Left ventricle myocardium inferior (tissue), 1 donor: ENCODE measurements at places on chromosomes 1 and 21. TPM values are rescaled to one million over a fixed set of nuclear protein-coding genes. Genes with fewer than 3 reads are reported as not detected.

RNU1-4 gene
- total RNA-seq = 6,072 TPM

PTGFR gene
- 0.44 TPM for total RNA-seq

DNA sequence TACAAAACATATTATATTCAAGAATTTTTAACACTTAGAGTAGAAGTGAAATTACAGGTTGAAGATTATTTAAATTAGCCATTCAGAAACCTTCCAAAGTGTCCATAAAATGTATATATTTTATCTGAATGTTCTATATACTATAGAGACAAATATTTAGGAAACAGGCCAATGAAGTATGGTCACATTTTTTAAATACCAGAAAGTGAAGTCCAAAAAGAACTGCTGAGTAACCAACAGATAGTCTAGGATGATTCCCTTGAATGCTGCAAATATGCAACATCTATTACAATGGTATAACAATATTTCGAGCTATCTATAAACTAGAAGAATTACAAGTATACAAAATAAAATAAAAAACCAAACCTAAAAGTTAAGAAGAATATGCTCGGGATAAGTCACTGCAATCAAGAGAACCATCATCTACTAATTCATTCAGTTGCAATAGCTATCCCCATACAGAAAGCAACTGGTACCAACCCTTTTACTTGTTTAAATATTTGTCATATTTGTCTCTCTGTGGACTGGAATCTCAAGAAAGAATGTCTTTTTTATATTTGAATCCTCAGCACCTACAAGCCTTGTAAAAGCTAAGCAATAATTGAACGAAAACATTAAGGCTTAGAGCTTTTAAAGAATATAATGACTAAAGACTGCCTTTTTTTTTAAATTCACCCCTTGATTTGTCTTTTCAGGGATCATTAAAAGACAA is 8.1 kb downstream of the ODF2L start:
- H3K27ac ChIP-seq = peak overlapping the region; percentile 9
- DNase-seq = no peak
- H3K36me3 ChIP-seq = no peaks in the 10 kb centered on the region
- H3K4me1 ChIP-seq = peaks cover 18% of the 10 kb centered on the region
- no peaks in the 10 kb centered on the region for H3K27me3 ChIP-seq
- no peak overlapping the region for H3K4me3 ChIP-seq

GRCh38 chr1:57483954-57484353 is 60.1 kb upstream of the DAB1 start:
- no peak for DNase-seq
- H3K27ac ChIP-seq = no peak overlapping the region
- H3K4me3 ChIP-seq = no peak overlapping the region
- no peaks in the 10 kb centered on the region for H3K36me3 ChIP-seq

GRCh38 chr21:36471254-36471723 is 8.6 kb downstream of the CLDN14 start:
- H3K4me3 ChIP-seq = no peak overlapping the region
- no peaks in the 10 kb centered on the region for H3K4me1 ChIP-seq

- H3K36me3 ChIP-seq = peaks cover 4% of the 10 kb centered on the region
- H3K4me1 ChIP-seq = peaks cover 10% of the 10 kb centered on the region
- no peaks in the 10 kb centered on the region for H3K27me3 ChIP-seq
Measured at GRCh38 chr1:231973830-231974229, 347.2 kb downstream of the DISC1 start.

DNA sequence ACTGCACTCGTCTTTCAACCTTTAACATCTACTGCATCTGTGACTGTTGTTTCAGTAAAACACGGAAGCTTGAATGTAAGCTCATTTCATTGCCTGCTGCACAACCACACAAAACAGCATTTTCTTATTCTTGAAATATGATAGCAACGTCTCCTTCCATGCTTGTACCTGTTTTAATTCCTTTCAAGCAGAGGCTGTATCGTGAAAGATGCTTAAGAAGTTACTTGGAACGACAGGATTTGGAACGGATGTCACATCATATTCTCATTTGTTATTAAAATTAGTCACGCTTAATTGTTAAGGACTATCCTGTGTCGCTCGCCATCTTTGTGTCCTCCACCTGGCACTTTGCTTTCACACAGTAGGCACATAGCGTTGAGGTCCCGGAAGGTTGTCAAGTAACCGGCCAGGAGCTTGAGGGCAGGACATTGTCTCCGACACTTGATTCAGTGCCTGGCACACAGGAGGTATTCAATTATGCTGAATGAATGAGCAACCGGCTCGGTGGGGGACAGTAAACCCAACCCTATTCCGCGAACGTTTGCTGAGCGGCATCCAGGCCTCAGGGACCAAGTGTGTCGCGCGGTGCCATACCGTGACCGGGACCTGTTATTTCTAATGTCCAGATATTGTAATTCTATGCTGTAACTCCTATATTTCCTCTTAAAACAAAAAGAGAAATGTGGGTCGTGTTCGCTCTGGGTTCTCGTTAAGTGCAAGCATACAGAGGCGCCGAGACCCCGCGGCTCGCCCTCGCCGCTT is 499 bp upstream of the SH3GLB1 start:
- H3K4me3 ChIP-seq = peak overlapping the region; percentile 91
- H3K4me1 ChIP-seq = peaks cover 54% of the 10 kb centered on the region
- peak overlapping the region; percentile 100 for H3K27ac ChIP-seq
- H3K27me3 ChIP-seq = no peaks in the 10 kb centered on the region

- no peak overlapping the region for H3K27ac ChIP-seq
- no peaks in the 10 kb centered on the region for H3K27me3 ChIP-seq
- H3K36me3 ChIP-seq = peaks cover 27% of the 10 kb centered on the region
Measured at GRCh38 chr1:45557422-45557944, 6.9 kb downstream of the AKR1A1 start.

DNA sequence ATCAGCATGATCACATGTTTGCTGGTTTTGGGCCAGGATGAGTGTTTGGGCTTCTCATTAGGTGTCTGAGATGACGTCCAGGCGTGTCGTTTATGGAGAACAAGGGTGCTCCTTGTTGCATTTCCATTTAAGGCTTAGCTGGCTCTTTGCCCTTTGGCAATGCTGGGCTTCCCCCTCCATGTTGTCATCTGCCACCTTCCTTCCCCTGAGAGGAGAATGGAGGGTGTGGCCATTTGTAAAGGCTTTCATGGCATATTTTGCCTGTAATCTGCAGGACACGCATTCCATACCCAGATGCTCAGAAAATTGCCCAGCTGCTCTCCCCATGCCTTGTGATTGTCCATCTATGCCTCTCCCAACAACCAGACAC is 27.7 kb downstream of the PKP1 start:
- peaks cover 20% of the 10 kb centered on the region for H3K27me3 ChIP-seq
- H3K4me3 ChIP-seq = no peak overlapping the region
- peak overlapping the region; percentile 57 for H3K27ac ChIP-seq
- H3K4me1 ChIP-seq = peaks cover 45% of the 10 kb centered on the region
- DNase-seq = no peak
- no peaks in the 10 kb centered on the region for H3K36me3 ChIP-seq

DNA sequence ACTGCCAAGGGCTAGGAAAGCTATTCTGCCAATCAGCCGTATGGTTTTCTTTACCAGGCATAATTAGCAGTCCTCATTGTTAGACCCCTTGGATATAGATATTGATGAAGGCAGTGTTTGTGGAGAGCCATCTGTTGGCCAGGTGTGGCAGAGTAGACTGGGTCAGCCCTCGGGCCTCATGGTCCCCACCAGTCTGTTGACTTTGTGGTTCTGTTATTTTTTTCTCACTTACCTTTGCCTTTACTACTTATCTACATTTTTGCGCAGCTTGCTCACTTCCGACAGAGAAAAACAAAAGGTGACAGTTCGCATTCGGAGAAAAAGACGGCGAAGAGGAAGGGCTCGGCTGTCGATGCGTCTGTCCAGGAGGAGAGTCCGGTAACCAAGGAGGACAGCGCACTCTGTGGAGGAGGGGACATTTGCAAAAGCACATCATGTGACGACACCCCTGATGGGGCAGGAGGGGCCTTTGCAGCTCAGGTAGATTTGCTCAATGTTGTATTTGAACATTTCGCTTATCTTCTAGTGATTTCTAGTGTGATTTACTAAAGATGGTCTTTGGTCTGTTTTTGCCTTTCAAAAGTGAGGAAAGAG is 2.3 kb downstream of the PCNT start:
- peaks cover 28% of the 10 kb centered on the region for H3K36me3 ChIP-seq
- no peaks in the 10 kb centered on the region for H3K27me3 ChIP-seq
- peak overlapping the region; percentile 98 for H3K27ac ChIP-seq

DNA sequence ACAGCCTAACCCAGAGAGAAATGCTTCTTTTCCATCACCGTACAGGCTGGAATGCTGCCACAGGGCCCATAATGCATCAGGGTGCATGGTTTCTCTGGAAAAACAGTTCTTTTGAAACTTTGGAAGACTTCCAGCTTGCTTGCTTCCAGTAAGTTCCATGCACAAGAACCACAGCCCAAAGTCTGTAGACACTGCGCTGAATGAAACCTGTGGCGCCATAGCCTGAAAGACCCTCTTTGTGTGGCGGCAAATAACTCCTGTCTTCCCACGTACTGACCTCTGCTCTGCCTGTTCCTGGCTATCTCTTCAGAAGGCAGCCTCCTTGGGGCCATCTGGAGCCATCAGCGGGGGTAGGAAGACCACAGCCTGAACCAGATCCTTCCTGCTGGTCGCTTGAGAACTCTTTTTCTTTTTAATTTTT is 15.1 kb downstream of the MIIP start:
- no peak overlapping the region for H3K4me3 ChIP-seq
- H3K4me1 ChIP-seq = peaks cover 11% of the 10 kb centered on the region
- DNase-seq = peak; percentile 36
